ENCODE measurements at places on chromosomes 16 and 17. TPM values are rescaled to one million over a fixed set of nuclear protein-coding genes. Genes with fewer than 3 reads are reported as not detected.

PDILT gene
- total RNA-seq, result not detected

CEP112 gene
- total RNA-seq, result 10.9 TPM

SOST gene
- total RNA-seq, result 0.49 TPM

COX6A2 gene
- not detected for total RNA-seq

NACA2 gene
- total RNA-seq, result not detected

PMFBP1 gene
- total RNA-seq, result 1.1 TPM

SPNS2 gene
- 36.8 TPM for total RNA-seq

ASB16 gene
- total RNA-seq, result not detected

DUXB gene
- not detected for total RNA-seq

TBC1D26 gene
- not detected for total RNA-seq

TERF2IP gene
- total RNA-seq, result 35.1 TPM

ITGAD gene
- total RNA-seq, result 0.19 TPM

TEKT1 gene
- not detected for total RNA-seq

EME1 gene
- total RNA-seq, result 2.7 TPM

CDK5R1 gene
- total RNA-seq, result 12.1 TPM

HIC1 gene
- 8.1 TPM for total RNA-seq

SLC22A31 gene
- not detected for total RNA-seq

ZNF385C gene
- not detected for total RNA-seq

All from esophagus squamous epithelium (tissue), 5 donors.